ENCODE measurements at places on chromosomes 1 and 21. TPM values are rescaled to one million over a fixed set of nuclear protein-coding genes. Genes with fewer than 3 reads are reported as not detected.

DNA sequence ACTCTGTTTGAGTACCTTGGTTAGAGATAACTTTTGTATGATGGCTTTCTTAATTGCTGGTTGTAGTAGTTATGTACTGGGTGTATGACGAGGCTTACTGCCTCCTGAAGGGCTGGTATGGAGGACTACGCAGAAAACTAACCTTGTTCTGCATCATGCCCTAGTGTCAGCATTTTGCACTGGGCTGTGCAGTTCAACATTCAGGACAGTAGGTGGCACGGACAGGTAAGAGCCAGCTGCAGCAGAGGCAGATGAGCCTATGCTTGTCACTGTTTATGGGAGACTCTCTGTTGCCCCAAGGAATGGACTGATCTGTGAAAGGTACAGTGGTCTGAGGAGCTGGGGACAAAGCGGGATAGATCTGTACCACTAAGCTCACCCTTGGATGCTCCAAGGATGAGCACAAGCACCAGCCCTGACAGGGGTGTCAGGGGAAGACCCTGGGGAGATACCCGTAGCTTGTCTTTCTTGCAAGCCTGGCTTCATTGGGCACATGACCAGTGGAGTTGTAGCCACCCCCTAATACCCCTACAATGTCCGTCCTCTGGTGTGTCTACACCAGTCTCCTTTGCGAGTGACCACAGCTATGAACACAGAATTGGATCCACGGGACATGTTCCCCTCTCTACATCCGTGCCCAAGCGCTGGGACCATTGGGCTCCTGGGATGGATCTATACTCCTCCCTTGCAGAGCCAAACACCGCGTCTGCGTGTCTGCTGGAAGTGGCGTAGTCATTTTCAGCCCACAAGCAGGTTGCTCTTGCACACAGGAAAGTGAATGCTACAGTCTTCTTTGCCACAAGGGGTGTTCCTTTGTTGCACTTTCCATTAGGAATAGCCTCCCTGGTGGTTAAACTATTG, 51.1 kb upstream of the CFHR3 start:
- DNase-seq = no peak

DNA sequence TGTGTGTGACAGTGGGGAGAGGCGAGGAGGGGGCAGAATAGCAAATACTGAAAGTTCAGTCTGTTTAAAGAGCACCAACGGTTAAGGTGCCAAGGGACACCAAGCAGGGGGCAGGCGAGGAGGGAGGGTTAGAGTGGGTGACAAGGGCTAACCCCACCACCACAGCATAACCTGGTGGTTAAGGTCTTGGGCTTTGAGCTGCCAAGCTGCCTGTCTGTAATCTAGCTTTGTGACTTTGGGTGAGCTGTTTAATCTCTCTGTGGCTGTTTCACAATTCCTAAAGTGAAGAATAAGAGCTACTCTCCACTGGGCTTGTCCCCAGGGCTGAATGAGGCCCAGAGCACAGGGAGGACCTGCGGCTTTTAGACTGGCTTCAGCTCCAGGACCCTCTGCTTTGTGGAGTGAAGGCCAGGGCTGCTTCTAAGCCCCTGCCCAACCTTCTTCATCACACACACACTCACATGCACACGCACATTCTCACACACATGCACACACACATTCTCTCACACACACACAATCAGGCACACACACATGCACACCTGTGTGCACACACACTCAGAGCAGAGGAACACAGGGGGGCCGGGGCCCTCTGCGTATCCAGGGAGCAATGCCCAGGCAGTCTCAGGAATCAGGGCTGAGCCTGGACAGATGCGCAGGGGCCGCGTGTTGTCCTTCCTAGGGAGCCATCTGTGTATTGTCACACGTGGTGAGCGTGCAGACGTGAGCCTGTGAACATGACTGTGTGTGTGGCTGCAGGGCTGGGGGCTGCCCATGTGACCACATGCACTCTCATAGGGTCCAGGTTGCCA, 101.6 kb upstream of the TARDBP start:
- no peak for DNase-seq

- DNase-seq = no peak
Measured at GRCh38 chr1:55244476-55245099, 29.4 kb upstream of the USP24 start.

- no peak for DNase-seq
Measured at GRCh38 chr1:196409586-196409985, 198.7 kb downstream of the KCNT2 start.

DNA sequence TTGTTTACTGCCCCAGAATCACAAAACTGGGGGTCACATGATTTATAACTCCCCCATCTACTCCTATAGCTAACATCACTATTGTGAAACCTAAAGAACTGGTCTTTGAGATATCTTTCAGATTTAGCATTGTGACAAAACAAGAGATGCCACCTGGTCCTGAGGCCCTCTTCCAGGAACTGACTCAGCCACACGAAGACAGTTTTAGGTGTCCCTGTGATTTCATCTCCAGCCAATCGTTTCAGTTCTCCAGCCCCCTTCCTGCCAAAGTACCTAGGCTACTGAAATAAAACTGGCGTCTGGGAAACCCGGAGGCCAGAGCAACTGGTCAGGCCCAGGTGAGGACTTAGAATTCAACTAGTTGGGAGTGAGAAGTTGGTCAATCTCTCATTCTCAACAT, 36.6 kb downstream of the TBX19 start:
- no peak for DNase-seq

DNA sequence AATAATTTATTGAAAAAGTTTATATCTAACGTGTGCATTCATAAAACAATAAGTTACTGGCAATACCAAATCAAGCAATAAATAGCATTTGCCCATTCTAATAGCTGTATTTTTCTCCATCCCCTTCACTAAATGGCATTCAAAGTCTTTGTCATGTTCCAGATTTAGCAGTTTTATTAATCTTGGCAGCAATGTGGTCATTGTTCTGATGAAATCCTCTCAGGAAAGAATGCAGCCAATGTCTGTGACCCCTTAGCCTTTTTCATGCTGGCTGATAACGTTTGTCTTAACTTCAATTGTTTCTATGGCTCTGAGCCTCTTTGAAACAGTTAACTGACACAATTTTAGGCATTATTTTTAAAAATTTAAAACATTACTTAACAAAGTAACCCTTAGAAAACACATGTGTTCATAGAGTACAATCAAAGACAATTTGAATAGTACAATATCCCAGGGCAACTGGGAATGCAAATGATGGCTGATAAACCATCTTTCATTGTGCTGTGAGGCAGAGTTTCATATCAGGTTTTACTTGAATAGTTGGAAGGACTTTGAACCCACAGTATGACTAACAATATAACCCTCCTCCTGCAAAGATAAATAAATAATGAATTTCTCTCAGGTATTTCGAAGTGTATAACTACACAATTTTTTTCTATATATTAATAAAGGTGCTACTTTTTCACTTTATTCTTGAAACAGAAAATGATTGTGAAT, 217.5 kb downstream of the LRRIQ3 start:
- DNase-seq = no peak

DNA sequence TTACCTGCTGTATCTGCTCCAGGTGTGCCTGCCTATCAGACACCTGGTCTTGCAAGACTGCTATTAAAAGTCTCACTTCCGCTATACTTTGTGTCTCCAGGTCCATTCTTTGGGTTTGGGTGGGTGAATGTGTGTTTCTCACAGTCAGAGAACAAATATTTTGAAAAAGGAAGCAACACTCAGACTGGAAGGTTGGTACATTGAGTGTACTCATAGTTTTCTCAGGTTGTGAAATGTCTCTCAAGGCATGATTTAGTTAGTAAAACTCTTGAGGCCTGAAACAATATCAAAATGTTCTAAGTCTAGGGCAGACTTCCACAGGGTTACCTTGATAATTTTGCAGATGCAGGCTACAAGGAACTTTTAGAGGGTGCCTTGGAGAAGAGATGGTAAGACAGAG, 429.9 kb upstream of the ZRANB2 start:
- no peak for DNase-seq

- DNase-seq = peak; percentile 25
Measured at GRCh38 chr1:119367432-119368124, 1.0 kb upstream of the HAO2 start.

DNA sequence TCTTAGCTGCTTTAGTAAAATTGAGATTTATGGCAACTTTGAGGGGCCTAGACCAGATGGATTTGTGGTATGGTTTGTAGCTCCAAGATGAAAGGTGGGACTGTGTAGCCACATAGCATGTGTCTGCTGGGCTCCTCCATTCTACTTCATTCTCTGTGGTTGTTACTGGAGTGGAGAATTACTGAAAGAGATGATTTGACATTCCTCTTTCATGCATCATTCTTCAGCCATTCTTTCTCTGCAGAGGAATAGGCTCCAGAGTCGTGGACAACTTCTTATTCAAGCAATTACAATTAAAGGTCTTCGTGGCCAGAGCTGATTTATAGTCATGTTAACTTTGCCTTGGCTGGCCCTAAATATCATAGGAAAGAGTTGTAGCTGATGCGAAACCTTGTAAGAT, 328.9 kb downstream of the PAPPA2 start:
- no peak for DNase-seq

GRCh38 chr1:215101511-215101910, 19.0 kb downstream of the KCNK2 start:
- DNase-seq = no peak

- DNase-seq = no peak
Measured at GRCh38 chr1:112803906-112804762, 89.0 kb upstream of the PPM1J start.

DNA sequence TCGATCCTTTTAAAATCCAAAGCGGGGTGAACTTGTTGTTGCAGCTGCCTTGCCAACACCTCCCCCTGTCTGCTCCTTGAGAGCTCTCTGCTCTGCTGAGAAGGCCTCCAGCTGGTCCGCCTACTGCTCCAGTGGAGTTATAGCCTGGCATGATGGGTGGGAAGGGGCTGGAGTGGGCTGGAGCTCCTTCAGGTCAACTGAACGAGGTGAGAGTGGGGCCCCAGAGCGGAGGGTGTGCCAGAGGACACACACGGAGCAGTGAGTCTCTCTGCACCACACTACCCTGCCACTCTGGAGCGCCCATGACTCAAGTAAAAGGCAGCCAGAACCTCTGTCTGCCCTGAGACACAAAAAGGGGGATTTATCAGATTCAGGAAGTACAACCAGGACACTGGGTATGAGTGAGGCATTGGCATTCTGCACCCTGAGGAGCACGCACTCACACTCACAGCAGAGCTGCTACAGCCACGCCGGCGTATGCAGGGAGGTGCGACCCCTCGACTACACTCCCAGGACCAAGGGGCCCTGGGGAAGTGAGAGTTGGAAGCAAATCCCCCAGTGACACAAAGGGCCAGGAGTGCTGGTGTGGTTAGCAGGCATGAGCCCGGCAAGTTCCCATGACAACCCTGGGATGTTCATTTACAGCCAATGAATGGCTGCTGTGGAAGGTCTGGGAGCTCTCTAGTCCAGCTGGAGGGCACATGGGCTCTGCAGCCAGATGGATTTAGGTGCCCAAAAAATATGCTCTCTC, 28.0 kb upstream of the EVA1B start:
- DNase-seq = no peak

Gene CNN3
- 348 TPM for polyA plus RNA-seq

Gene SASS6
- 4.0 TPM for polyA plus RNA-seq

Gene FAM72D
- 1.8 TPM for polyA plus RNA-seq
